ENCODE measurements at places on chromosomes 12 and 14. TPM values are rescaled to one million over a fixed set of nuclear protein-coding genes. Genes with fewer than 3 reads are reported as not detected.

DNA sequence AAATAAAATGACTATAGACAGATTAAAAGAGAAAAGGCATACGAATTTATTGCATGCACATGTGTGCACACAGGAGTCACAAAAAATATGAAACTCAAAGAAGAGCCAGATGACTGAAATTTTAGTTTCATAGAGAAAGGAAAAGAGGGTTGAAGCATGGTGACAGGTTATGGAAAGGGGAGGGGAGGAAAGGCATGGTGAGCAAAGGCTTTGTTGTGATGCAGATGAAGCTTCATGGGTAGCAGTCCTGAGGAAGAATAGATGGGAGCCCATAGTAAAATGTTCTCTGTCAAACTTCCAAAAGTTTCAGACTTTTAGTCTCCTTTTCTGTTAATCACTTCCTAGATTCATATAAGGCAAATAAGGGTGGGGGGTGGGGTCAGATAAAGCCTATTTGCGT, 612.7 kb upstream of the ATP2B1 start:
- DNase-seq = no peak

- DNase-seq = no peak
Observed at GRCh38 chr14:22892488-22892887, 9.5 kb downstream of the REM2 start.

DNA sequence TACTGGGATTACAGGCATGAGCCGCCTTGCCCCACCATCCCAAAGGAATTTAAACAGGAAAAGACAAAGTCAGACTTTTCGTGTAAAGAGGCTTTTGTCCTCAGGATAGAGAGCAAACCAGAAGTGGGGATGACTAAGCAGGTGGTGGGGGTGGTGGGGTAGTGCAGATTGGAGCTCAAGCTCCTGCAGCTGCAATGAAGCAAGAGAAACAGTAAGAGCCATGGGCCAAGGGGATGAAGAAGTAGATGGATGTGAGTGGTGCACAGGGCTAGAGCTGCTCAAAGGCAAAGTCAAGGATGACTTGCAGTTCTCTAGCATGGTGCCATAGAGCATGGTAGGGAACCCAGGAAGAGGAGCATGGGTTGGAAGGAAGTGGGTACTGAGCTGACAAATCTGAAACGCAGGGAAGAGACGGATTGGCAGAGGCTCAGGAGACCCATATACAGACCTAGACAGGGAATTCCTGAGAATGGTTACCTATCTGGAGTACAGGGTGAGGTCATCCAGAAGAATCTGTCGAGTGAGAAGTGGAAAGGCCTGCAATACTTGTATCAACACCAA, 11.4 kb upstream of the RNF34 start:
- DNase-seq = no peak

GRCh38 chr12:80590085-80590484, 117.3 kb upstream of the MYF6 start:
- DNase-seq = no peak

DNA sequence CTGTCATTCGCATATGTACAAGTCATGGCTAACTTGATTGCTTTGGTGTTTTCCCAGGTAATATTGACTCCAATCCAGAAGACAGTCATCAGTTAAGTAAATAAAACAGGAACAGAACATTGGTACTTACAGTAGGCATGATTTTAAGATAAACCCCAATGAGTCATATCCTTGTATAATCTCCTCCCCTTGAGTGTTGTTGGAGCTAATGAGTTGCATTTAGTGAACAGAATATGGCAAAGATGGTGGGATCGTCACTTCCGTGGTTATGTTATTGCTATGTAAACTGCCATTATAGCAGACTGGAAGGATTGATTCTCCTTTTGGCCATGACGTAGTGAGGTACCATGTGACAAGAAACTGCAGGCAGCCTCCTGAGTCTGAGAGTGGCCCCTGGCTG, 102.2 kb downstream of the TMX1 start:
- no peak for DNase-seq

DNA sequence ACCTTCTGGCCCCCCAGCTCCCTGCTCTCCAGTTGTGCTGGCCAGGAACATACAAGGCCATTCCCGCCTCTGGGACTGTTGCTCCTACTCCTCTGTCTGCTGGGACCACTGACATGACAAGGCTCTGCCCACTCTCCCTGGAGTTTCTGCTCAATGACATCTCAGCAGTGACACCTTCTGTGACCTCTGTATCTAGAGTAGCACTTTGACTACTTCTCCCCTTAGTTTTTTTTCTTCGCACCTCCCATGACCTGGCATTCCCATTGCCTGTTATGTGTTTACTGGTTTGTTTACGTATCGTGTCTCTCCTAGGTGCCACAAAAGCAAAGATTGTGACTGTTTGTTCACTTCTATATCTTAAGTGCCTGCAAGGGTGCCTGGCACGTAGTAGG, 40.1 kb upstream of the TMEM263 start:
- no peak for DNase-seq

GRCh38 chr14:55711175-55711811, 131.3 kb downstream of the KTN1 start:
- DNase-seq = no peak

DNA sequence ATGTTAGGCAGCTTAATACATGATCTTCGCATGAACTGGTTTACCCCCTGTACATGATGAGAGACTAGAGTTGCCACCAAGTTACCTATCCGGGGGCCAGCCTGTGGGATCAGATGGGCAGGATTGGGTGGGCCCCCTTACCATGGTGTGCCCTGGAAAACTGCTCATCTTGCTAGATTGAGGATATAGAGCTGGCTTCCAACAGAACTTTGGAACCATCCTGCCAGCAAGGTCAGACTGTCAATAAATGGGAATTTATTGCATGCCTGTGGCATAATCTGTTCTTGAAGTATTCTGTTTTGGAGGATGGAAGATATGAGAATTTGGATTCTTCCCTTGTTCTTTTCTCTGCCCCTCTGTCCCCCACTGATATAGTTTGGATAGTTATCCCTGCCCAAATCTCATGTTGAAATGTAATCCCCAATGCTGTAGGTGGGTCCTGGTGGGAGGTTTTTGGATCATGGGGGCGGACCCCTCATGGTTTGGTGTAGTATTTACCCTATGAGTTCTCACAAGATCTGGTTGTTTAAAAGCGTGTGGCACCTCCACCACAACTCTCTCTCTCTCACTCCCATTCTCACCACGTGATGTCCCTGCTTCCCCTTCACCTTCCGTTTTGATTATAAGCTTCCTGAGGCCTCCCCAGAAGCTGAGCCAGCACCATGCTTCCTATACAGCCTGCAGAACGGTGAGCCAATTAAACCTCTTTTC, 3.7 kb upstream of the TM9SF1 start:
- DNase-seq = no peak

DNA sequence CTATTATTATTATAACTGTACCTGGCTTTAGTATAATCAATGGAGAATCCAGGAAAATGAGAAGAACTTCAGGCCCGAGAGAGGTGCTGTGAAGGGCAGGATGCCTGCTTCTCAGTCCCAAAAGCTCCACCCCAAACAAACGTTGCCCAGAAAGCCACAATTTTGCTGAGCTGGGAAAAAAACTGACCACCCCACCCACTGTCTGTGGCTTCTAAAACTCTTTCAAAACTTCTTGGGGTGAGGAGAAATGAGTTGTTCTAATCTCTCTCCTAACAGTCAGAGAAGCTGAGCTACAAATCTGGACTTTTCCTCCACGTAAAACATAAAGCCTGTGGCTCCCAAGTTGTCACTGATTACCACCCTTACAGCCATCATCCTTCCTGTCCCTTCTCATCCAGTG, 13.4 kb downstream of the VDR start:
- DNase-seq = no peak

DNA sequence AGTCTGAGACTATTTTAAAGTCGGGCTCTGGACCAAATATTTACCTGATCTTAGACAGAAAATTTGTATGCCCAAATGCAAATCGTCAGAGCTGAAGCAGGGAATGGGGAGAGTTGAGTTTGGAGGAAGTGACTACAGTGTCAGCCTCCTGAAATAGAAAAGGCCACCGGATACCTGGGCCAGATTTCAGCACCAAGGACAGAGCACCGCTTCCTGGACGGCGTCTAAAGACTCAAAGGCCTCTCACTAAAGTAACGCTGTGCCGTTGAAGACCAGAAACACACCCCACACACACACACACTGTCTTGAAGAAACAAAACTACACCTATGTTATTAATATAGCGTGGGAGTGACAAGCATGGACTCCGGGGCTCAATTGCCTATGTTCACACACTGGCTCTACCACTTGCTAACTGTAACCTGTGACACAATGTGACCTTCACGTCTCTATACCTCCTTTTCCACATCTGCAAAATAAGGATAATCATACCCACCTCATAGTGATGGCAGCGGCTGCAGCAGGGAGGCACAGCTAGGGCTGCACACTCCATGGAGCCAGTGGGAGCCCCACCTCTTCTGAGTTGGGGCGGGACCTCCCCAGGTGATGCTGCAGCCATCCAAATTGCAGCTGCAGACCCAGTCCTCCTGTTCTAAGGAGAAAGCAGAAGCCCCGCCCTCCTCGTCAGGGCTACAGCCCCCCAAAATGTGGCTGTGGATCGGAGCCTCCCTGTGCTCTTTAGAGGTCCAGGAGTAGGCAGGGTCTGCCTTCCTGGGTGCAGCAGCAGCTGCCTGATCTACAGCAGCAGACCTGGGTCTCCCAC, 35.6 kb downstream of the KRT76 start:
- DNase-seq = peak; percentile 51

DNA sequence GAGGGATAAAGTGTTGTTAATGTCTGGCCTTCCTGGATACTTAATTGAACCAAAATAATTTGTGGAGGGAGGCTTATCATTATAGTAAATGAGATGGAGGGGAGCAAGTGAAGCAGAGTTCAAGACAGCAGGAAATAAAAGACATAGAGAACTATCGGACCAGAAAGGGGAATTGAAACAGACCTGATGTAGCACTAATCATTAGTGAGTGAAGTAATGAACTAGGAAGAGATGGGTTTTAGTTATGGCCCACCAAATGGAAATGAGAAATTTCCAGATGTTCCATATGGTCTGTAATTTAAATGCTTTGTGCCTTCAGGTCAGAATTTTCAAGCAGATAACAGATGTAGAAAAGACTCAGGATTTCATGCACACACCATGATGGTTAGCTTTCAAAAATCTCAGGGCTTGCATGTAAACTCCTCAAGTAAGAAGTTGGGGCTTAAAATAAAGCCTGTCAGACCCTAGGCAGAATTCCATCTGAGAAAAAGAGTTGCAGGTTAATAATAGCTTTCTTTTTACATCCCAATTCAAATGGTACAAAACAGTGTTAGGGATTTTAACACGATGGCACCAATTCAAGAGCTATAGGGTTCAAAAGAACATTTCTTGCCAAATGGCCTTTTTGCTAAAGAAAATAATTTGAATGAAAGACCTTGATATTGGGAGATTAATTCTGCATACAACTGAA, 355.8 kb downstream of the FSCB start:
- no peak for DNase-seq

GRCh38 chr12:32891956-32892355, 4.6 kb downstream of the PKP2 start:
- no peak for DNase-seq

Gene CHD8
- polyA plus RNA-seq = 27.7 TPM

Gene KCNMB4
- polyA plus RNA-seq = 2.6 TPM
